ENCODE measurements at places on chromosomes 3 and 15.

GRCh38 chr15:45458746-45459403, 63.7 kb downstream of the SLC30A4 start:
- DNase-seq = peak; percentile 74

- DNase-seq = no peak
Measured at GRCh38 chr15:89077750-89078149, 10.5 kb upstream of the ABHD2 start.

GRCh38 chr15:71357321-71357732, 242.1 kb downstream of the THSD4 start:
- DNase-seq = no peak

GRCh38 chr15:36988947-36989346, 111.4 kb downstream of the MEIS2 start:
- DNase-seq = no peak

GRCh38 chr3:196886144-196886543, 18.4 kb downstream of the SENP5 start:
- no peak for DNase-seq

DNA sequence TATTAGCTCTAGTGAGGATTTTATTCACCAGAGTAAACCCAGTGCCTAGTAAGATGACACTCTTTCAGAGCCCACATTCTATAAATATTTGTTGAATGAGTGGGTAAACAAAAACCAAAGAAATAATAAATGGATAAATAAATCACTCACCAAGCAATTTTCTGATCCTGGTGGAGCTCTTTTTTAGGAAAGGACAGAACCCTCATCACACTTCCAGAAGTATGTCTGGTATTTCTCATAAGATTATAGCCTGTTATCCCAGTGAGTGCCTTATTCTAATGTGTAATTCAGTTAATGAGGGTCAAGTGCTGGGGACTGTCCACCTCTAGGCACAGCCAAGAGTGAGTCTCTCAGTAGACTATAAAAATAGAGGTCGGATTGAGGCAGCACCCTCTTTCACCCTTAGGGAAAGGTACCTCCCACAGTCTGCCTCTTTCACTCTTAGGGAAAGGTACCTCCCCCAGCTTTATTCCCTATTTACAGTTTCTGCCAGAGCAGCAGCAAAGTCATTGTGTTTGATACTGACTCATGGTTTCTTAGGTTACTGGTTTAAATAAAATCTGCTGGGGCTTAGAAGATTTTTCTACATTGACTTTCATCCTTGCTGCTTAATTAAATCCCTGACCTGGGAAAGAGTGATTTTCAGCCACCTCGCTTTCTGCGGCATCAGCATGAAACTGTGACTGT, 145.0 kb downstream of the STAC start:
- no peak for DNase-seq

- no peak for DNase-seq
Measured at GRCh38 chr3:129211772-129212171, 28.1 kb upstream of the CNBP start.

GRCh38 chr3:188178293-188178936, 24.5 kb downstream of the LPP start:
- no peak for DNase-seq

GRCh38 chr3:66401157-66401550, 99.7 kb downstream of the LRIG1 start:
- DNase-seq = no peak

GRCh38 chr15:66145726-66146182, 107.8 kb downstream of the MEGF11 start:
- no peak for DNase-seq

DNA sequence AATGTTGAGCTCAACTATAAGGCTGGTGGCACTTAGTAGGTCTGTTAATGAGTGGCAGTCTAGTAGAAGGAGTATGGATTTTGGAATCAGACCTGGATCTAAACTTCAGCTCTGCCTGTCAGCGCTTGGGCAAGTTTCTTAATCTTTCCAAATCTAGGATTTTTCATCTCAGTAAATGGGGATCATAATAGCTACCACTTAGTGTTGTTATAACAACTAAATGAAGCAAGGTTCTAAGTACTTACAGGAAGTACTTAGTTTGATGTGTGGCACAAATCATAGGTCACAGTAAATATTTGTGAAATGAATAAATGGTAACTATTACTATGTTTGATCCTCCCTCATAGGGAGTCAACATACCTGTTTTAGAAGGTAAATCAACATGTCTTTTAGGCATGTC, 31.4 kb downstream of the SLC49A4 start:
- DNase-seq = no peak

GRCh38 chr3:15271785-15272381, 60.5 kb downstream of the SH3BP5 start:
- DNase-seq = peak; percentile 44

DNA sequence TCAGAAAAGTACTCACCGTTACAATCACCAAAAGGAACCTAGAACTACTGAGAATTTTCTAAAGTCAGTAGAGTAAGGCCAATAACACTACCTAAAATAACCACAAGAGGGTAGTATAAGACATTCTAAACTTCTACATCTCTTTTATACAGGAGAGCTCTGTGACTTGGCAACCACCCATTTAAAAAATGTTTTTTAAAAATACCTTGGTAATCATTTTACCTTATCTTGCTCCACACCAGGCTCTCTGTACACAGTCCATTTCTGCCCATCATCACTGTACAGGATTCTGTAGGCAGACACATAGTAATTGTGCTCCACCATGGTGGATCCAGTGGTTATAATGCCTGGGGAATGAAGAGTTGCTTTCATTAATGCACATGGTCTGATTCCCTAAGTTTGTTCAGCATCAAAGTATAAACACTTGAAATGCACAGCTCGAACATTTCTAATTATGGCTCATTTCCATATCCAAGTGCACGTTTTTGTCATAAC, 54.5 kb downstream of the ST3GAL6 start:
- DNase-seq = no peak

DNA sequence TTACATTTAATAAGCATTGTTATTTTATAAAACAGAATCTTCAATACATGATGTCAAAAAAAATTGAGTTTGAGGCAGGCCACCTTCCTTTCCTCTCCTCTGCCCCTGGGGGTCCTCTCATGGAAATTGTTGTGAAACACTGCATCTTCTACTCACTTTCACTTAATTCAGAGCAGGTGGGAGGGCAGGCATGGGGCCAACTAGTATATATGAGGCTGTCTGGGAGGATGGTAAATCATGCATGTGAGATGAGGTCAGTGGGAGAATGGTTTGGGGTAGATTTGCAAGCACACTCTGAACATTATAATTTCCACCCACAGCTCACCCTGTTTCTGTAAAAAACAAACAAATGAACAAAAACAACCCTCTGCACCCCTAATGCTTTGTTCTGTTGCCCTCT, 10.4 kb upstream of the CCDC14 start:
- no peak for DNase-seq

DNA sequence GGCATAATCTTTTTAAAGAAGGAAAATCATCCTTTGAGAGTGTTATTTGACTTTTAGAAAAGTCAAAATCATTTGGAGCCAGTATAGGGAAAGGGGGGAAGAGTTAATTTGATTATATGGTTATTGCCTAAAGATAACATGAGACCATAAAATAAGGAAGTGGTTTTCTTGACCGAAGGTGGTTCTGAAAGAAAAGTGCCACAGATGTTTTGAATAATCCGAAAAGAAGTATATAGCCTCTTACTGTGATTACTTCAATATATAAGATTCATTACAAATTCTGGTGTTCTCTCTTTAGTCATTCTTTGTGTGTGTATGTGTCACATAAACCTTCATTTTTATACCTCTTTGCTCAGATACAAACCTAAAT, 1.1 kb downstream of the DNAJB11 start:
- DNase-seq = no peak

GRCh38 chr3:15492847-15493360, 28.6 kb downstream of the COLQ start:
- DNase-seq = no peak

GRCh38 chr3:15360788-15361493, 28.6 kb upstream of the SH3BP5 start:
- DNase-seq = no peak

GRCh38 chr3:20043396-20043795, 3.1 kb downstream of the KAT2B start:
- DNase-seq = no peak

DNA sequence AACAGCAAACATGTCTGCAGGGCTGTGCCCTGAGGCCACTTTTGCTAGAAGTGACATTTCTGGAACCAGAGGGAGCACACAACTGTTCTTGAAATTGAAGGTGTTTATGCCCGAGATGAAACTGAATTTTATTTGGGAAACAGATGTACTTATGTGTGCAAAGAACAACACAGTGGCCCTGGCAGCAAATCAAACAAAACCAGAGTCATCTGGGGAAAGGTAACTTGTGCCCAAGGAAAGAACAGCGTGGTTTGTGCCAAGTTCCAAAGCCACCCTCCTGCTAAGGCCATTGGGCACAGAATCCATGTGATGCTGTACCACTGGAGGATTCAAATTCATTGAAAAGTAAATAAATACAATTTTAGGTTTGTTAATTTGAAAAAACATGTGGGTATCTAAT, 31.2 kb upstream of the RARRES1 start:
- no peak for DNase-seq

DNA sequence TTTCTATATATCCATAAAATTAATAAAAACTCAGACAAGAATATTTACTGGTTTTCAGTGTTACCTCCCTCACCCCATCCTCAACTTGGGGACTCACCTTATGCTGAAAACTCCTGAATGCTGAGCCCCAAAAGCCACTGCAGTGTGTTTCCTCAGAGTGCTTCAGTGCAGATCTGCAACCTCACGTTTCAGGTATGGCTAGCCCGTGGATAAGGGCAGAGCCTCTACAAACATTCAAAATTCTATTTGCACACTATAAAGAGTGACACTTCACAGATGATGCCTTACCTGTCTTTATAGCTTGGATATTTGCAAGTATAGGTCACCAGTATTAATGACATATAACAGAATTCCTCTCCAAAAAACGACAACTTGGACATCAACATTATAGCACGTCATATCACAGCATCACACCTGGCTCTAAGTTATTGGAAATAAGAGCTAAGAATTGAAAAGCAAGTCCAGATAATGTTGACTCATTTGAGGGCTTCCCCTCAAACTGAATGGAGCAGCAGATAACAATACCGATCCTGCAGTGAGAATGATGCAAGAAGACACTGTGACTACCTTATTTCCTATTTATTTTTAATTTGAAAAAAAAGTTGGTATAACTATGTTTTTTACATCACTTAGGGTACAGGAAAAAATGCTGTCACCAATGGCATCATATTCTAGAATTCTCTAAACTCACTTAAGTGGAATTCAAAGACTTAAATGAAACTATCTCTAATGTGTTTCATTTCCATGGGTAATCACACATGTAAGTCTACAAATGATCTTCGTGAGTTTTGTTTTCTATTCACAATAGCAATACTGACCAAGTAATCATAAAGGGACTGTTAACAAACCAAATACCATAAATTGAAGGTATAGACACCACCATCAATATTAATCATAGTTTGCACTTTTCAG, 40.7 kb upstream of the RSL24D1 start:
- no peak for DNase-seq

- no peak for DNase-seq
Measured at GRCh38 chr3:129345971-129346370, 67.3 kb downstream of the HMCES start.

All from activated CD4-positive, alpha-beta T cell treated with anti-CD3 and anti-CD28 coated beads for 24 hours (primary cell).